K562 (cell line): ENCODE measurements at places on chromosomes 4 and X. TPM values are rescaled to one million over a fixed set of nuclear protein-coding genes. Genes with fewer than 3 reads are reported as not detected.

The SPANXA1 gene
- not detected in 2 replicates for total RNA-seq

The GUCY1B1 gene
- total RNA-seq: 0.11 TPM in 1 of 2 replicates, not detected in the other

The SPARCL1 gene
- total RNA-seq: 0.60 and 0.71 TPM in 2 replicates

The VCX3A gene
- total RNA-seq: 7.6 and 9.2 TPM in 2 replicates

The CLTRN gene
- total RNA-seq: 0.18 and 0.25 TPM in 2 replicates

The RPA4 gene
- not detected in 2 replicates for total RNA-seq

The UTP14A gene
- 54.6 and 56.2 TPM in 2 replicates for total RNA-seq

The ANXA3 gene
- total RNA-seq: 5.1 and 6.4 TPM in 2 replicates

The SLC10A3 gene
- 30.6 and 31.6 TPM in 2 replicates for total RNA-seq

The IL3RA gene
- total RNA-seq: not detected in 2 replicates

The ADH1A gene
- not detected in 2 replicates for total RNA-seq

The ATOH1 gene
- not detected in 2 replicates for total RNA-seq

The GAGE12E gene
- total RNA-seq: not detected in 2 replicates

The HSFX3 gene
- not detected in 2 replicates for total RNA-seq

The ASB9 gene
- 0.51 and 0.82 TPM in 2 replicates for total RNA-seq
